ENCODE measurements at places on chromosomes 7 and 10.

DNA sequence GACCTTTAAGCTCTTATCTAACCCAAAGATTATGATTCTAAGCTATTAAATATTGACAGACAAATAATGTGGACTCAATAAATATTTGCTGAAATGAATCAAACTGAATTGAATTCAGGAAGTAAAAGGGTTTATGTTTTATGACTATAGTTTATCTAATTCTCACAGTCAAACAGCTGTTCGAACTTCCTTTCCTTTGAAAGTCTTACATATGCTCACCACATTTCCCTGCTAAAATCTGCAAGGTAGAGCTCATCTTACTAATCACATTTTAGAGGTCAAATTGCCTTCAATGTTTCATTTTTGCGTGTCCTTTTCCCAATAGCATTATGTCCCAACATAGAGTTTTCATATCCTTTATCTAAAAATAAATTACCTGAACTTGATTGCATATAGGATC is 154.9 kb upstream of the PPP1R3A start:
- DNase-seq, result no peak

GRCh38 chr10:129792864-129793263 is 171.2 kb downstream of the EBF3 start:
- no peak for DNase-seq

DNA sequence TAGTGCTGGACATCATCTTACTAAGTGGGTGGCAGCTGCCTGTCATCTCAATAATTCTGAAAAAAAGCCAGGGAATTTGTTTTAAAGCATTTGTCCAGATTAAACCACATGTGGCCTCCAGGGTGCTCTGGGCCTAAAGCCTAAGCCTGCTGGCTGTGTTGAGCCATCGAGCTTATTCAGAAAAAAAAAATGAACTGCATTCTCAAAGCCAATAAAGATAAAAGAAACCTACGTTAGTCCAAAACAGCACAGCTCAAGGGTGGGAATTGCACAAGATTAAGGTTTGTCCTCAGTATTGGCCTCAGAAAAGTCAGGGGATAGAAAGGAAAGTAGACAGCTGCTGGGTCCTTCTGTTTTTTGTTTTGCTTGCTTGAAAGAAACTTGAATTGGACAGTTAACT is 22.6 kb upstream of the PRTFDC1 start:
- DNase-seq, result no peak

DNA sequence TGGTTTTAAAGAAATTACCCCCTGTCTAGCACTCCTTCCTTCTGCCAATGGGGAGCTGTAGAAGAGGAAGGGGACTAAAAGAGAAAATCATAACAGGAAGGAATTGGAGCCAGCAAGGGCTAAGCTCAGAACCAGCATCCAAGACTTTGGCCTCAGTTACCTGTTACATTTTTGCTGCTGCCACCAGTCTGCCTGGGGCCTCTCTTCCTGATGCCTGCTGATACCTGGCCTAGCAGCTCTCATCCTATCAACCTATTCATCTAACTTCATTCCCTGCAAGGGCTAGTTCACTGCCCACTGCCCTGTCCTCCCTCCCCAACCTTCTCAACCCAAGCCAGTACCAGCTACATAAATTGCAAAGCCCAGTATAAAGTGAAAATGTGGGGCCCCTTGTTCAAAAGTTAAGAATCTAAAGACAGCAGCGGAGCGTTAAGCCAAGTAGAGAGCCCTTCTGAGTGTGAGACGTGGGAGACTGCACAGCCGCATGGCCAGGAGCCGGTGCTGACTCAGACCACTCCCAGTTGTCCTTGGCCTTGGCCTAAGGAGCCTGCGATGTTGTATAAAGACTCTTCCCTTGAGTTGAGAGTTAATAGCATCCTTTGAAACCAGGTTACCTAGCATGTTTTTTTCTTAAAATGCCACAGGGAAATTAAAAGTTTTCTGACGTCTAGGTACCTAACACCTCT is 13.2 kb upstream of the AOC1 start:
- DNase-seq, result no peak

DNA sequence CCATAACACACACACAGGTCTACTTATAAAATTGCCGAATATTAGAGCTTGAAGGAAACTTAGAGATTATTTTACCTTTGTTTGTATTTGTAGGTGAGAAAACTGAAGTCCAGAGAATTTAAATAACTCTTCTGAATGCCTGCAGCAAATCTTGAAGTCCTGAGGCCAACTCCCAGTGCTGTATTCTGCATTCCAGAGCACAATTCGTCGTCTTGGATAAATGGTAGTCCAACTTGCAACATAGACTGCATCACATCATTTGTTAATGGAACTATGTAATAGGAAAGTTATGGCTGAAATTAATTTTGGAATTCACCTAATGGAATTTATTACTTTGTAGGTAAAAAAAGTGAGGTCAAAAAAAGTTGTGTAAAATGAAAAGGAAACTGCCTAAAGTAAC is 37.3 kb upstream of the SEMA3D start:
- DNase-seq, result no peak

GRCh38 chr10:70791386-70792039 is 6.3 kb upstream of the TBATA start:
- DNase-seq, result no peak

GRCh38 chr10:127354992-127355391 is 158.6 kb upstream of the INSYN2A start:
- no peak for DNase-seq

DNA sequence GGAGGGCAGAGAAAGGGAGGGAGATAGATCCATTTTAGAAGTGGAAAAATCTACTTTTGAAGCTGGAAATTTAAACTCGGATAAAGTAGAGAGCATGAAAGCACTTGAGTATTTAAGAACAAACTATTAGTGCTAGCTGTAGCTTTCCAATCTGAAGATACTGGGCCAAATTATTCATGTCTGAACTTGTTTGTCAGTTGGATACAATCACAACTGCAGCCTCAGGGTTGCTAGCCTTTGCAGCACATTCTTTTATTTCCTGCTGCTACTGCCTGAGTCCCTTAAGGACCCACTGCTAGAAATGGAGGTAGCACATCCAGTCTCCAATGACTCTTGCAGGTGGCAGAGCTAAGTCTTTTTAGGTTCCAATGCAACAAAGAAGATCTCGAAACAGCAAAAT is 8.3 kb upstream of the SLC25A13 start:
- DNase-seq, result no peak

- no peak for DNase-seq
These were observed 37.5 kb downstream of the ZNF467 start for GRCh38 chr7:149735779-149736477.

DNA sequence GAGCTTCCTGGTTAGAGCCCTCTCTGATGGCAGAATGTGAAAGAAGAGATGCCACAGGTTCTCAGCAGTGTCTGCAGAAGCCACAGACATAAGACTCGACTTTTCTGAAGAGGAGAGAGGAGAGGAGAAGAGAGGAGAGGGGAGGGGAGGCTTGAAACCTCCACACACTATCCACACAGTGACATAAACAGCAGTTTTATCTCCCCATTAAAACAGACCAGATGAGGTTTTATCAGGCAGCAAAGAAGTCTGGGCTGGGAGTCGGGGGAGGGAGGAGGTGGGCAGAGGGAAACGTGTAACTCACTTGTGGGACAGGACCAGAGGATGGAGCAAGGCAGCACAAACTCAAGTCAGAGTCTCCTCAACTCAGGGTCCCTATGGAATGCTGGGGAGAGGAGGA is 76.5 kb downstream of the XPNPEP1 start:
- no peak for DNase-seq

DNA sequence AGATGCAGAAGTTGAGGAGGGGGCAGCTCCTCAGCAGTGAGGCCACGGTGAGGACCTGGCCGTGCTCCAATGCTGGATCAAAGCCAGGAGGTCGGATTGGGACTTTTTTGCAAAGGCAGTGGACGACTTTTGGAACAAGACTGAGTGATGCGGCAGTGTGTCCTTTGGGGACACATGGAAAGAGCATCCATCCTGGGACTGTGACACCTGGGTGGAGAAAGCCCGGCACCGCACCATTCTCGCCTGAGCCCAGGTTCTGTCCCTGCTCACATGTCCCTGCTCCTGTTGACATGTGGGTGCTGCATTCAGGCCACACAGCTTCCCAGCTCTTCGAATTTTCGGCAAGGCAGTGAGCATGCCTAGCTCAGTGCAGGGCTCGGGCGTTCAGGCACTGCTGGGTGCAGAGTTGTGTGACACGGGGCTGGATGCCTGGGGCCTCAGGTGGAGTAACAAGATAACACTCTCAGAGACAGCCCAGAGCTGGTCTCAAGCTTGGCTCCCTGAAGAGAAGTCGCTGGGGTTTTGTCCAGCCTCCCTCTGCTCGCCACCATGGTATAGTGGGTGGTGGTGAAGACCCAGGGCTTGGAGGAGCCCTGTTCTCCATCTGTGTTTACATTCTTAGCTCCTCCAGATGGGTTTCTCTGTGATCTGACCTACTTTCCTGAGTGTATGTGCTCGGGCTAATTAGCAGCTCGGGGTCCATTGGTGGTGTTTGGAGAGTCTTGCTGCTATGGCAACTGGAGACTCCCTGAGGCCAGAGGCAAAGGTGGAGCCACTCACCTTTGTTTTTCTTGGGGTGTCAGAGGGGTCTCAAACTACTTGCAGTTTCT is 111.7 kb upstream of the BTBD16 start:
- DNase-seq, result no peak

GRCh38 chr7:155283565-155284194 is 14.0 kb upstream of the INSIG1 start:
- no peak for DNase-seq
